ENCODE measurements at places on chromosomes 2 and 18.

DNA sequence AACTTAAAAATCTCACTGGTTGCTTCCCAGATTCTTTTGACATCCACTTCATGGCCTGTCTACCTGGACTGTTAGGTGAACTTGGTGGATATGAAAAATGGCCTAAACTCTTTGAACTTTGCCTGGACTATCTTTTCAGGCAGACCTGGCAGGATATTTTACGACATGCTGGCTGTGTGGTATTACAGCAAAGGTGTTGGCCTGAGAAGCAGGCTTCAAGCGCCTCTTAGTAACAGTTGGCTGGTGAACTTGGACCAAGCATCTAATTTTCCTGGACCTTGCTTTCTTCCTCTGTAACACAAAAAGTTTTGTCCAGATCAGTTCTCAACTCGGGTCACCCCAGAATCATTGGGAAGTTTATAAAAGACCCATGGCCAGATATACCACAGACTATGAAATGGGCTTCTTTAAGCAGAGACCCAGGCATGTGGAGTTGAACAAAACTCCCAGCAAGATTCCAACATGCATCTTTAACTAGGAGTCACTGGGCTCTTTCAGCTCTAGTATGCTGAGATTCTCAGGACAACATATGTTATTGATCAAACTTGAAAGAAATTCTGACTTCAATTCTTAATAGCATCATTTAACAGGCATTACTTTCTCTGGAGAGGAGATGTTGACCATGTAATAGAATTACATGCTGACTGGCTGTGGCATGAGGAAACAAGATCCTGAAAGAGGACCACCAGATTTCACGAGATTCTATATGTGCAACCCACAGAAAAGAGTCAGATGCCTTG lies 4.4 kb downstream of the LYPD1 start:
- no peak for DNase-seq

DNA sequence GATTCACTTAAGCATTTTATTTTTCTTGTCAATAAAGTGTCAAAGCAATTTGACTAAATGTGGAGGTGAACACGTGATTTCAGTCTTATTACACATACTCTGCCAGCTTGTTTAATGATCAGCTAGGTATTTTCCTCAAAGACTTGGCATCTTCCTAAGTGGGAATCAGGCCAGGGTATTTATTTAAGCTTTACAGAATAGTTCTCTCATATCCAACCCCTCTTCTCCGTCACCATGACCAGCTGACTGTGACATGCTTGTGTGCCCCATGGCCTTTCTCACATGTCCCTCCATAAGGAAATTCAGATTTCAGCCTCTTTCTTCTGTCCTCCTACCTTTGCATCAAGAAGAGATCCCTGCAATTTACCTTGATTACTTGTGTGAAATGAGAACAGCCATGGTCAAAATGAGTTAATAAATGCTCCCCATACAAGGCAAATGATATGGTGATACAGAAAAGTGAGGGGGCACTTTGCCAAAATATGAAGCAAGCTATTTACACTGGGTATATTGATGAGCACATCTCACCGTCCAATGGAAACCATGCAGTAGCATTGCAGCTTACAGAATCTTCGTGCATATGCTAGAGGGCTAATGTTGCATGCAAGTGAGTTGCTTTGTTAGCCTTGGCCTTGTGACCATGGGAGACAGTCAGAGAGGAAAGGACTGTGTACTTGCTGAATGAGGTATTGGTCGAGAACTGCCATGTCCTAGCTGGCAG lies 202.2 kb downstream of the RNF152 start:
- no peak for DNase-seq

DNA sequence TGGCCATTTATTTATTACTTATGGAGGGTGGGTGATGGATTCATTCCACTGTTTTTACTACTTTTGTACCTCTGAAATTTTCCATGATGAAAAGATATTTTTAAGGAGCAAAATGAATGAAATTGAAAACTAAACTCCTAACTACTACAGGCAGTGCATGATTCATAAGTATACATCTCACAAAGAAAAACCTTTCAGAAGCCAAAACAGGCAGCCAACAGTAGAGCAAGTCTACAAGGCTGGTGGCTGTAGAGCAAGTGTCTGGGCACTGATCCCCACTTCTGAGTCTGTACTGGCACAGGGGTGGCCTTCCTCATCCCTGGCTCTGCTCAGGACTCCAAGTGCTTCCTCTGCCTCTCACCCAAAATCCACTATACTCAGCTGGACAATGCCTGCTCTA lies 8.2 kb upstream of the RMP24 start:
- no peak for DNase-seq

DNA sequence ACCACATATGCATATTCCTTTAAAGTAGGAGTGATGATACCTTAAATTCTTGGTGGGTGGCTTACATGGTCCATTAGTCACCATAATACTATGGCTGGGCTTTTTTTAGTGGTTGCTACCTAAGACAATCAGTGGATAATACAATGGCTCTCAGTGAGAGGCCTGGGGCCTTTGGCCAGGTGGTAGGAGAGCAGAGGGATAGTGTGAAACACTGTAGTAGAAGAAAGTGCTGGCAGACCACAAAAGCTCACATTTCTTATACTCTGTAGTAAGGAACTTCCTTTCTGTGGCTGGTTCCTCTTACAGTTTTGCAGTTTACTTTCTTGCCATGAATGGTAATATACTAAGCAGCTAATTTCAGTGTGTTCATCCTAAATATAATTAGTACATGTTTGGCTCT lies 583.5 kb downstream of the XIRP2 start:
- no peak for DNase-seq

GRCh38 chr2:202022755-202023154 lies 10.9 kb upstream of the FZD7 start:
- no peak for DNase-seq

DNA sequence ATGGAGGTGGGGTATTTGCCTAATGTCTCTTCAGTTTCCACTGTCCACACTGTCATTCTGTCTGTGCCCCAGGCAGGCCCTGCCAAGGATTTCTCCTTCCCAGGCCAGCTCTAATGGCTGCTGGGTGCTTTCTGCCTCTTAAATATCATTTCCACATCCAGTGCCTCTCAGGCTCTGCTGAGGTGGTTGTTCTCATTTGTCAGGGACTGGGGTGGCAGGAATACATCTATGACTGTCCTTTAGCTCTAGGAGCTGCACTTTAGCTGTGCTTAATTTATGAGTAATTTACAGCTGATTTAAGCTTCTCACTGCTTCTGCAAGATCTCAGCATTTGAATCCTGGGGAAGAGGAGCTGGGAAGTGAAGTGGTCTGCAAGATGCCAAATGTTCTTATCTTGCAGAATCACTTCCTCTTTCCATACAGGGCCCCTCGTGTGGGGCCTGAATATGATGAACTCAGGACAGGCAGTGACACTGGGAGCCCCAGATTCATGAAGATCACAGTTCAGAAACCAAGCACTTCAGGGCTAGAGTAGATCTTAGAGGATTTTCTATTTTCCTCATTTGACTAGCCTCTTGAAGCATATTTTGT lies 150.2 kb downstream of the FSHR start:
- no peak for DNase-seq

- DNase-seq, result no peak
Observed at GRCh38 chr2:235216901-235217300, 265.1 kb downstream of the SH3BP4 start.

Measured in GM10248 (cell line).